ENCODE measurements at places on chromosomes 7 and 10. TPM values are rescaled to one million over a fixed set of nuclear protein-coding genes. Genes with fewer than 3 reads are reported as not detected.

The PLA2G12B gene
- not detected for total RNA-seq

The ARPC1B gene
- 64.9 TPM for total RNA-seq

The PAPOLB gene
- total RNA-seq = 29.1 TPM

The PRKAG2 gene
- total RNA-seq = 28.7 TPM

The BAMBI gene
- total RNA-seq = 49.7 TPM

The PPP1R3C gene
- 5.8 TPM for total RNA-seq

The SLC39A12 gene
- total RNA-seq = 0.47 TPM

The MNX1 gene
- total RNA-seq = 3.3 TPM

The AKR1D1 gene
- 1.3 TPM for total RNA-seq

The ZNF438 gene
- total RNA-seq = 15.3 TPM

The SLC26A5 gene
- total RNA-seq = 1.3 TPM

The CLDN12 gene
- total RNA-seq = 31.8 TPM

The TMEM229A gene
- total RNA-seq = 58.8 TPM

The PNLIP gene
- total RNA-seq = not detected

The HYAL4 gene
- 3.6 TPM for total RNA-seq

The MIOS gene
- 66.0 TPM for total RNA-seq

The SPDYE8 gene
- 8.6 TPM for total RNA-seq

The MRLN gene
- not detected for total RNA-seq

The CREB5 gene
- total RNA-seq = 2.9 TPM

The NEUROG3 gene
- not detected for total RNA-seq

The AKR1C8 gene
- total RNA-seq = 4.3 TPM

The NANOS1 gene
- 4.4 TPM for total RNA-seq

The CLCN1 gene
- 1.4 TPM for total RNA-seq

The ZWINT gene
- total RNA-seq = 61.4 TPM

The C10orf53 gene
- total RNA-seq = 14.8 TPM

The ACBD7 gene
- 7.7 TPM for total RNA-seq

The FAM20C gene
- total RNA-seq = 34.0 TPM

The PTPN20 gene
- 39.6 TPM for total RNA-seq

The CHCHD1 gene
- total RNA-seq = 27.9 TPM

The ODAD2 gene
- total RNA-seq = 38.7 TPM

The GLI3 gene
- total RNA-seq = 5.0 TPM

The ANKRD30A gene
- 11.9 TPM for total RNA-seq

The NPTX2 gene
- total RNA-seq = 139 TPM

The SCIN gene
- 11.4 TPM for total RNA-seq

The GBX1 gene
- 2.9 TPM for total RNA-seq

The UCMA gene
- total RNA-seq = not detected

The CYP26C1 gene
- 0.31 TPM for total RNA-seq

The HOXA13 gene
- total RNA-seq = not detected

Data from testis (tissue), 5 donors.